ENCODE measurements at places on chromosomes 4 and X.
A peak's percentile ranks its signal among the peaks of the same experiment; 100 is the strongest.

DNA sequence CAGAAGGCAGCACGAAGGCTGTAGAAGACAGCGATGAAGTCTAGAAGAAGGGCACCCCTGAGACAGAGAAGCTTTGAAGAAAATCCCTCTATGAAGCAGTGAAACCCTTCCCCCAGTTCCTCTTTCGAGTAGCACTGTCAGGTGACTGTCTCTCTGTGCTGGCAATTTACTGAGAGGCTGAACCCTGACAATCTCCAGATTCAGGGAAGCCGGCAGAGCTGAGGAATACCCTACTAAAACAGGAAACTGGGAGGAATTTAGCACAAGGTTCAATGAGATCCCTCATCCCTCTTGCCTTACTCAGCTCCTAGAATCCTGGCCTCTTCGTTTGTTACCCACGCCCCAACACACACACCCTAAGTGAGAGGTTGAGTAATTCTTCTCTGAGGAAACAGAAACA is 239.7 kb upstream of the NOCT start:
- DNase-seq, result peak; percentile 67

- DNase-seq, result no peak
Observed at GRCh38 chr4:52577624-52577962, 81.5 kb downstream of the USP46 start.

DNA sequence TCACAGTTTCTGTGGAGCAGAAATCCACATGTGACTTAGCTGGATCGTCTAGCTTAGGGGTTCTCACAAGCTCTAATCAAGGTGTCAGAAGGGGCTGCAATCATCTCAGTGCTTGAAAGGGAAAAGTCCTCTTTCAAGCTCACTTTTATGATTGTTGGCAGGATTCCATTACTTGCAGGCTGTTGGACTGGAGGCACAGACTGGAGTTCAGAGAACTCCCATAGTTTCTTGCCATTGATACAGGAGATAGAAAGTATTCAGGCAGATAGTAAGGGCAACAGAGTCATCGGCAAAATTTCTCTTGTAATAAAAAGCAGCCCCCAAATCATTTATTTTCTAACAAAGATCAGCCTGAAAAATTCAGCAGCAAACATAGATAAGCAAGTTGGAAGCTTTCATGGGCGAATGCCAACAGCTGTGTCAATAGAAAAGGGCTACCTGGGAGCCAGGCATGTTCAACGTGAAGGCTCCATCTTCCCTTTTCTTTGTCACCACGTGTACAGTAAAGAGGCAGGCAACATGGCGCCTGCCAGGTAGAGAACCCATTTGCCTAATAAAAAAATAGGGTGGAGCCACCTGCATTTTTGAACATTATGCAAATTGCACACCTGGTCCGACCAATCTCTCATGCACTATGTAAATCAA is 64.4 kb downstream of the CXCL13 start:
- no peak for DNase-seq

DNA sequence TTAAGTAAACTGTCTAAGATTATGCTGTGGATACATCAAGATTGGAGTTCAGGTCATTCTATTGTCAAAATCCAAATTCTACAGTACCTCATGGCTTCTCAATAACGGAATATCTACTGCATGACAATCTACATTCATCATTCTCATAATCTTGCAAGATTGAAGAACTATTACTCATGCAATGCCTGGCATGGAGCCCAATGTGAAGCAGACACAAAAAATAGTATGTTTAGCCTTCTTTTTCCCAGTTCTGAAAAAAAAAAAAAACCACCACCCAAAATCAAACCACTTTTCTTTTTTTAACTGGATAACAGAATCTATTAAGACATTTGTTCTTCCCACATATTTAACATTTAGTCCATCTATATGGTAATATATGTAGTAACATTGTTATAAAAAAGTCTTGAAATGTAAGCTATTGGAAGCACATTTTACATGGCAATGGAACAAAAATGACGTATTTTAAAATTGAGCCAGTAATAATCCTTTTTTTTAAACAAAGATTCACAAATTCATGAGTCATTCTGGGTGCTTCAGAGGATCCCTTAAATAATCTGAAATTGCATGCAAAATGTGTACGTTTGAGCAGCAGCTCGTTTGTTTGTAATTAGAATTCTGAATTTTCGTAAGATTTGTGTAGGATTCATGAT is 232.2 kb upstream of the FMR1 start:
- peak; percentile 73 for DNase-seq

DNA sequence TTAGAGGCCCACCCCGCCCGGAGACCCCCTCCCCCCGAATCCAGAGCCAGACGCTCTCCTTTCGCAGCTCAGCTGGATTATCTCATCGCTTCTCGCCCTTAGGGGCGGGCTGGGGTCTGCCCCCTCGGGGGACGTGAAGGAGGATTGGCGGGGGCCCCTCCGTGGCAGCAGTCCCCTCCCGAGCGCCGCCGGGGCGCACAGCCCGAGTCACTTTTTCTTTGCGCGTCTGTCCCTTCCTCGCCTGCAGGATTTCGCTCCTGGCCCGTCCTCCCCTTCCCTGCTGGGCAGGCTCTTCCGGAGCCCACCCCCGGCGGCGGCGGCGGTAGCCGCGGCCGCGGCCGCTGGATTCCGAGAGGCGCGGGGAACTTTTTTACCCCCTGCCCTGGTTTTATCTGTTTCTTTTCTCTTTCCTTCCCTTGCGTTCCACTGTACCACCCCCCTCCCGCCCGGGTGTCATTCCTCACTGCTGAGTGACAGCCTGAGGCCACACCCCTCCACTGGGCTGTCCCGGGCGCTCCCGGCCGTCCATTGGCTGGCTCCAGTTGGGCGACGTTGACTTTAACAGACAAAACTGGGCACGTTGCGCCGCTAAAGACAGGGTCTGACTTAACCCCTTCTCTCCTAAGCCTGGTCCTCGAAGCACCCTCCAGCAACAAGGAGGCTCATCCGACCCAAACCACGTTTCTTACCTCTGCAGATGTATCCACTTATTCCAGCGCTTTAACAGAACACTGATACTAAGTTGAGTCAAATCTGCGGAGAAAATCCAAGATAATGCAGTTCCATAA is 492 bp upstream of the NKX3-2 start:
- peak; percentile 90 for DNase-seq

- peak; percentile 4 for DNase-seq
Observed at GRCh38 chr4:55906989-55907388, 41.8 kb upstream of the CEP135 start.

GRCh38 chrX:109782994-109783700 is 50.1 kb upstream of the ACSL4 start:
- no peak for DNase-seq

- peak; percentile 66 for DNase-seq
Observed at GRCh38 chr4:140243278-140243753, 89.3 kb upstream of the MAML3 start.

DNA sequence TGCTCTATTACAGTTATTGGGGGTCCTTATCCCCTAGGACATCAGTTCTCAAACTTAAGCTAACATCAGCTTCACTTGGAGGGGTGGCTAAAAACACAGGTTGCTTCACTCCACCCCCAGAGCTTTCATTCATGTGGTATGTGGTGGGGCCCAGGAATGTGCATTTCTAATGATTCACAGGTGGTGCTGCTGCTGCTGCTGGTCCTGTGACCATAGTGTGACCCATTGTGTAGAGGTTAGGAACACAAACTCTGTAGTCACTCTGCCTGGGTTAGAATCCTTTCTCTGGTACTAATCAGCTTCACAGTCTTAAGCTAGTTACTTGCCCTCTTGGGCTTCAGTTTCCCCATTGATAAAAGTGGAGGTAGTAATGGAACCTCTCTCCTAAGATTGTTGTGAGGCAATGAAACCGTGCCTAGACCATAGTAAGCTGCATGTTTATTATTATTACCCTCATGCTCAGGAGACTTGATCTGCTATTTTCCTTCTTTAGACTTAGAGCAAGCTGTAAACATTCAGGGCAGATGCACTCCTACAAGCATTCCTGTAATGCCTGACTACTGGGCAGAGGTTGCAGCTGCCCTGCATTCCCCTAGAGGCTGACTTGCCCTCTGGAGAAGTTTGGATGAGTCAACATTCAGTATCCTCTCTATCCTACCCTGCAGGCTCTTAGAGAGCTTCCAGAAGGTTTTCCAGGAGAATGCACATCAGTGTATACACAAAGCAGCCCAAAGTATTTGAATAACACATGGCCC is 94.1 kb upstream of the ACSL4 start:
- DNase-seq, result no peak

- no peak for DNase-seq
Observed at GRCh38 chr4:113602646-113603228, 158.8 kb downstream of the CAMK2D start.

DNA sequence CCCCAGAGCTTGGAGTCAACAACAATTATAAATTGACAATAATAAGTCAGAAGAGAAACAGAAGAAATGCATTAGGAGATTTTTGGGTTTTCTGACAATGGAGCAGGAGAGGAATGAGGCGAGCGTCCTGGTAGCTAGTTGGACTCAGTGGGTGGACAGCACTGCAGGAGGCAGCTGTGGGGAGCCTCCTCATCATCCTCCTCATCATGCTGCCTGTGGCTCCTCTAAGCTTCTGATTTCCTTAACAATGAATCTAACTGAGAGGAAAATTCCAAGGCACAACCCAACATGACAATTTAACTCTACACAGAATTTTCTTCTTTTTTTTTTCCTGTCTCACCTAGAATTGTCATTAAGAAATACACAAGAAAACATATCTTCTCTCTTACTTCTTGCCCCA is 357.1 kb upstream of the NOCT start:
- DNase-seq, result no peak

DNA sequence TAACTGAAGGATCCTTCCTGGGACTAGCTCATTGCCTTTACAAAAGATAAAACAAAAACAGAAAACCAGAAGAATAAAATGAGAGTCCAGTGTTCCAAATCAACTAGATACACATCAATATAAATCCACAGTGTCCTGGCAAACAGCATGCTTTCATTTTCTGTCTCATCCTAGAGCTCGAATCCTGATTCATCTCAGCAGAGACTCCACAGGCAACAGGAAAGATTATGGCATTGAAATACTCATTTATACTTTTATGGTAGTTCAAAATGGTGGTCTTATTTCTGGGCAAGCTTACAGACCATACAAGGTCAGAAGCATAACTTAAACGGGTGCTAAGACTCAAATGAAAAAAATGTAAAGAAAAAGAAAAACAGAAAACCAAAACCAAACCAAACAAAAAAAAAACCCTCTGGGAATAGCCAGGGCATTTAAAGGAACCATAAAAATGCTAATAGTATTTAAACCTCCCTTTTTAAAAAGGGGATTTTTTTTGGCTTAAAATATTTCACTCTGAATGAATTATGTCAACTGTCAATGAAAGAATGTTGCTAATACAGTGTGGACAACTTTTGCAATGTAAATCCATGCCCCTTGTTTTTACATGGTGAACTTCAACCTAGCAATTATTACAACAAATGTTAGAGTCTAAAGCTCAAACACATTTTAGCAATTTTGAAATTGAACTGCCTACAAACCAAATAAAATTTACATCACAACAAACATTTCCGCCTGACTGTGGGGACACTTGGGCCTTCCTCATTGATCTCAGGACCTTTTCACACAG is 57.9 kb downstream of the GPR101 start:
- DNase-seq, result no peak

- no peak for DNase-seq
Observed at GRCh38 chr4:7733801-7734650, 205.6 kb downstream of the AFAP1 start.

- no peak for DNase-seq
Observed at GRCh38 chr4:149630064-149630463, 185.6 kb downstream of the IQCM start.

- DNase-seq, result peak; percentile 10
Observed at GRCh38 chr4:142567199-142567598, 278.9 kb downstream of the INPP4B start.
